ENCODE measurements at places on chromosomes 6 and 20.
A peak's percentile ranks its signal among the peaks of the same experiment; 100 is the strongest.

- DNase-seq = no peak
These were observed 152.5 kb downstream of the IBTK start for GRCh38 chr6:82095091-82095490.

DNA sequence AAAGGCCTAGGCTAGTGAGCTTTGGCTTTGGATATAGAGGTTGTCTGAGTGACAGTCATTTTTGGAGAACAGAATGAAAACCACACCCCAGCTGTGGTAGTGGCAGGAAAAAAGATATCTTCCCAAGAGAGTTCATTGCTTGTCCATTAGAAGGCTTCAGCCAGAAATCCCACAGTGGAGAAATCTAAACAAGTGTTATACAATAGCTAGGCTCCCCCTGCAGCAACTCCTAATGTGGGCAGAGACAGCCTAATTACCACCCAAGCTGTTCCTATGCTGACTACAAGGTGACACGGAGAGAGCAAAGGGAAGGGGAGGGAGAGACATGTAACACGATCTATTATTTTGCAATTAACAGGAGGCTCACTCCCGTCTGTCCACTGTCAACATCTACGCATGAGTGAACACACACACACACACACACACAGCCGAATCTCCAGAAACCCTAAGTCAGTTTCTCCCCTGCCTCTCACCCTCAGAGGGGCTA is 147.5 kb upstream of the TCF21 start:
- DNase-seq = peak; percentile 24

DNA sequence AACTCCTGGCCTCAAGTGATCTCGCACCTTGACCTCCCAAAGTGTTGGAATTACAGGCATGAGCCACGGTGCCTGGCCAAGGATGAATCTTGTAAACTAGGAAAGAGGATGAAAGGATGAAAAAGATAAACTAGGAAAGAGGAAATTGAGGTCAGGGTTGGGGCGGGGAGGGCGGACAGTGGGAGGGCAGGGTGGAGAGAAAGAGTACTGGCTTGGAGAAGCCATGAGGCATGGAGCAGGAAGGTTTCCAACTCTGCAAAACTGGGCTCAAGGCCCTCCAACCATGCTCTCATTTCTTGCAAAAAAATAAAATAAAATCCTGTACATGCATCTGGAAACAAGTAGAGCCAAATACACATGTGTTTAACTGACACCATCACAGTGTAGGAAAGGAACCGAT is 256.6 kb upstream of the SGK1 start:
- no peak for DNase-seq

DNA sequence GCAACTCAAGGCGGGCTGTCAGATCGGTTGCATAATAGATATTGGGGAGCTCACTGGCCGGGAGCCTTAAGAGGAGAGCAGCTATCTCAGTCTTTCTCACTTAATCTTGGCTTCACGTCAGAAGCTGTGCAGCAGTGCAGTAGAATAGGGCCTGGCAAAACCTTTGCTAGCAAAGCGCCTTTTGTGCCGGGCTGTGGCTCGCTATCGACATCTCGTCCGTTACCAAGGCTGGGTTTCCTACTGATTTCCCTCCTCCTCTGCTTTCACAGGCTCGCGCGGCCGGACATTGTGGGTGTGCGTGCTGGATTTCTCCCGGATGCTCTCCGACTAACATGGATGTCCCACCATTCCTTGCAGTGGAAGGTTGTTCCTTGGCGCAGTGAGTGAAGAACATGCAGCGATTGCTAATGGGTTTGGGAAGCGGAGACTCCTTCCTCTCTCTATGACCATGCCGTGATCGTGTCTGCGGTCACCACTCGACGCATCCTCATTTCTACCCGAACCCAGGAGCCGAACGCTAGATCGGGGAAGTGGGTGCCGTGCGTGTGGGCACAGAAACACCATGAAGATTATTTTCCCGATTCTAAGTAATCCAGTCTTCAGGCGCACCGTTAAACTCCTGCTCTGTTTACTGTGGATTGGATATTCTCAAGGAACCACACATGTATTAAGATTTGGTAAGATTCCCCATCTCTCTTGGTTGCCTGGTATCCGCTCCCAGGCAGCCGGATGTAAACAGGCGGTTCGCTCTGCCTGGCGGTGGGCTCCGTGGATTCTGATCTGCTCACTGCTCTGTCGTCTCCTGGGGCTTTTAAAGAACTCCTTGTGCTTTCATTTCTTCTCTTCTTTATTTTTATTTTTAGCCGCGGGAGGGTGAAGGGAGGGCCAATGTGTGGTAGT is 5.5 kb downstream of the GRIK2 start:
- DNase-seq = no peak

DNA sequence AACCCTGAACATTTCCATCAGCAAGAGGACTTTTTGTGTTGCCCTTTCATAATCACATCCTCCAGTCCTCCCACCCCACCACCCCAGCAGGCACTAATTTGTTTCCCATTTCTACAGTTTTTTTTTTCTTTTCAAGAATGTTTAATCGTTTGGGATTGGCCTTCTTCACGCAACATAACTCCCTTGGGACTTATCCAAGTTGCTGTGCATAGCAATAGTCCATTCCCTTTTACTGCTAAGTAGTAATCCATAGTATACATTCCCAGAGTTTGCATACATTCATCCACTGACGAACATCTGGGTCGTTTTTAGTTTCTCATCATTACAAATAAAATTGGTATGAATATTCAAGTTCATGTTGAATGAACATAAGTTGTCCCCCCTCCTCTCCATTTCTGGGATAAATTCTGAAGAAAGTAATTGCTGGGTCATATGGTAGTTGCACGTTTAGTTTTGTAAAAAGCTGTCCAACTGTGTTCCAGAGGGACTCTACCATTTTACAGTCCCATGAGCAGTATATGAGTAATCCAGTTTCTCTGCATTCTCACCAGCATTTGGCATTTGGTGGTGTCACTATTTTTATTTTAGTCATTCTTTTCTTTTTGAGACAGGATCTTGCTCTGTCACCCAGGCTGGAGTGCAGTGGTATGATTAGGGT is 90.8 kb downstream of the DOK5 start:
- DNase-seq = peak; percentile 10
